ENCODE measurements at places on chromosomes 12 and 14.

DNA sequence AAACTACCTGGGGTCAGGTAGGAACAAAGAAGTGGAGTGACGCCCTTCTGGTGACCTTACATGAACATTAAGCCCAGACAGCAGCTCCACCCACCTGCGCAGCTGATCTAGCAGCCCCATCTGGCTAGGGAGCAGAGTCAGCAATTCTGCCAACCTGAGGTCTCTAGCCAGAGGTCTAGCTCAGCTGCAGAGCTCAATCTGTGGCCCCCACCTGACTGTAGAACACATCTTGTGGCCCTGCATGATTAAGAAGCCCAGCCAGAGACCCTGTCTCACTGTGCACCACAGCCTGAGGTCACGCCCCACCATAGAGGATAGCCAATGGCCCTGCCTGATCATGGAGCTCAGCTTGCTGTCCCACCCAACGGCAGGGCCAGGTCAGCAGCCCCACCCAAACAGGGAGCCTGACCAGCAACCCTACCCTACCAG, 50.6 kb upstream of the HIGD1C start:
- DNase-seq, result no peak

GRCh38 chr14:68306934-68307789, 485.7 kb downstream of the ZFP36L1 start:
- DNase-seq, result no peak

DNA sequence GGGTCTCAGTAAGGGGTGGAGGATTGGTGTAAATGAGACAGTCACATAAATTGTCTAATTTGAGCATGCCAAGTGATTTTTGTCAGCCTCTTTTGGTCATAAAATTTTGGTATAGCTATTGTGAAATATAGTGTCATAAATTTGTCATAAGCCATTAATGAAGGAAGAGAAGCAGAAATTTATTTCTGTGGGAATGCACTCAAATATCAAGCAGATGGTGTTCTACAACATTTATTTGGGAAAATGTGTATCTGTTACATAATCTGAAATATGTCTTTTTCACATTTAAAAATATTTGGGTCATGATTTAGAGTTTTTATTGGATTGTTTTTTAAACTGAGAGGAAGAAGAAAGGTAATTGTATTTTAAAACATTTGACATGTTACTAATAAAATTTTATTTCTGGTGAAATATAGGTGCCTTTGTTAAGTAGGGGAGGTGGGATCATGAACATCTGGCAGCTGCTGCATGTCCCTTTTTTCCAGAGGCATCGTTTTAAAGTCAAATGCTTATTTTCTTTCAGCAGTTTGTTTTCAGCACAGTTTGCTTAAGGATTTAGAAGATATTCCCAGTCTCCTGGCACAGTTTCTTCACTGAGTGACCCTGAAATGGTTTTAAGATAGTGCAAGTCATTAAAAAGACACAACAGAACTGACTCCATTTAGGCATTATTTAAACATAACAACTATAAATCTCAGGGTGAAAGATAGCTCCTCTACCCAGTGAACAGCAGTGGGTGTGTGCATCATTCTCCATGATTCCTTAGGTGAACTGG, 371.7 kb downstream of the SNAPC1 start:
- no peak for DNase-seq

DNA sequence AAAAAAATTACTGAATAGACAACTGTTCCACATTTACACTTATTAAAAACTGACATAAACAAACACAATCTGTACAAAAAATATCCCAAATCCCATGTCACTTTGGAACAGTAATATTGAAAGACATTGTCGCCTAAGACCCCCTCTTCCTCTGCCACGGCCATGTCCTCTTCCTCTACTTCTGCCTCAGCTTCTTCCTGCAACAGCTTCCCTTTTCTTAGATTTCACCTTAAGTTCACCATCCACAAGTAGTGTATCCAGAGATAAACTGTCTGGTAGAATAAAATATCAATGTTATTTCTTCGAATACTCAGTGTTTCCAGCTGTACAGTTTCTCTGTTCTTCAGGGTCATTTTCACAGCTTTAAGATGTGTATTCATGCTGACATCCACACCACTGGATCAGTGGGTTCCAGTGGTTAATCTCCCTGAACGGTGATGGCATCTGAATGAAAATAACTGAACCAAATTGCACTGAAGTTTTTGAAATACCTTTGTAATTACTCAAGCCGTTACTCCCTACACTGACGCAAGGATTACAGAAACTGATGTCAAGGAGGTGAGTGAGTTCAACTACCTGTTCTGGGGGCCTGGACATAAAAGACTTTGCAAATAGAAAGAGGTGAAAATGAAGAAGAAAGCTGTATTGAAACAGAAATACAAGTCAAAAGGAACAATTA, 208.5 kb downstream of the C12orf50 start:
- no peak for DNase-seq

Measured in NT2/D1 (cell line).